ENCODE measurements at places on chromosomes 1 and 21.

DNA sequence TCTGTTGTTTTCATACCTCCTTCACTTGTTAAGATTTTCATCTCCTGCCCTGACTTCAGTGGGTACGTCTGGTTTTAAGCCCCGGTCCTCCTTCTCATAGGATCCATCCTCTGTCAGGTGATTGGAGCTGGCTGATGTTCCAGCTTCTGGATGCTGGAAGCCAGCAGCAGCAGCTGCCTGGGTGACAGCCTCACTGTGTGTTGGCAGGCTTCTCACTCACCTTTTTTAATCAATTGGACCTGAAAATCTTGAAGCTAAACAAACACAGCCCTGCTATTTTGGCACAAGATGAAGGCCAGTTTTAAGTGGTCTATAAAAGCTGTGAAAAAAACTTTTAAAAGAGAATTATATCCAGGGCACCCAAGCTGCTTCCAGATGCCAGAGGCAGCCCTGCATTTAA lies 181.0 kb downstream of the DISC1 start:
- no peak for DNase-seq

DNA sequence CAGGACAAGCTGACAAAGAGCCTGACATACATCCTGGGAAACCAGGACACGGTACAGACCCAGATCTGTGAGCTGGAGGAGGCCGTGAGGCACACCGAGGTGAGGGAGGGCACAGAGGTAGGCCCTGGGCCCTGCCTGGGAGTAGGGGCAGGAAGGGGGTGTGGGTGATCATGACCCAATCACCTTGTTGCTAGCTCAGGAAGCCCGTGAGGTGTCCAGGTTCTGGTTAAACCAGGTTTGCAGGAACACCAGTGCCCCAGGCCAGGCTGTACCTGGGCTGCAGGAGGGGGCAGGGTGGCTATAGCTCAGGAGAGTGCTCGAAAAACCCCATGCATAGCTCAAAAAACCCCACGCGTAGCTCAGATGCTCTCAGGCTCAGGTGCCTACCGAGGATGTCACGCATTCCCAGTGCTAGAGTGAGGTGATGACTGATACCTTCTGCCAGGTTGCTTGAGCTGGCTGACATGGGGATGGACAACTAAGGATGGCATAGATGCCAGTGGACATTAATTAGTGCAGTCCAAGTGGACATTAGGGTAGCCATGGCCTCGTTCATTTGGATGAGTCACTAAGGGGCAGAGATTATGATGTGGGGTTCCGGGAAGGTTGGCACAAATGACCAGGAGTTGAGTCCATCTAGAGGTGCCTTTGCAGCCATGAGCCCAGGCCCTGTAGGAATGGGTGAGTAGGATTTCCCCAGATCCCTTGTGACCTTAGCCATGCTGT lies 3.7 kb downstream of the TRIM46 start:
- DNase-seq = no peak

DNA sequence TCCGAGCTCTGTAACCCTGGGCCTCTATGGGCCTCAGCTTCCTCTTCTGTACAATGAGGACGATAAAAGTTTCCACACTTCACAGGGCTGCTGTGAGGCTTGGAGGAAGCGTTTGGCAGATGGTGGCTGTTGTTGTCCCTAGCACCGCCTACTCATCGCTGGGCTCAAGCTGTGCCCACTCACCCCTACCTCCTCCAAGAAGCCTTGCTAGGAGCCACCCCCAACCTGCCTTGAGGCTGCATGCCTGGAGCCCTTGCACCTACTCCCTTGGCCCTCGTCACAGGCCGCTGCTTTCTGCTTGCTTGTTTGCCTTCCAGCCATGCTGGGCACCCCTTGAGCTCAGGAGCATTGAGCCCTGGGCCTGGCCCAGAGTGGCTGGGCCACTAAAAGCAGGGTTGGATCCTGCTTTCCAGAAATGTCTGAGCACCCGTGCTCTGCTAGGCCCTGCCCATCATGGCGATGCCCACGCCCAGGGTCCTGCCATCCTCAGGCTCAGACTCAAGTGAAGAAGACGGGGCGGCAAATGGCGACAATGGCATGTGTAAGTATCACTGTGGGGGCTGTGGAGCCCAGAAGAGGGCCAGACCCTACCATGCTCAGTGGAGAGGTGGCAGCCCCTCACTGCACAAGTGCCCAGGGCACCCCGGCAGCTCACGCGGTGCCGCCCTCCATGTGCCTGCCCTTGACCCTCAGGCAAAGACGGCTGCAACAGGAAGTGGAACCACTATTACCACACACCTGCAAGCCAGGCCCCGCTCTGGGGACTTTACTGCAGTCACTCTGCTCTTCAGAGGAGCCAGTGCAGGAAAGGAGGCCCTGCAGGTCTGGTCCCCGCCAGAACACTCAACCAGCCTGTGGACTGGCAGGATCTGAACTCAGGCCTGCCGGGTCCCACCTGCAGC lies 9.5 kb downstream of the SH3BGRL3 start:
- no peak for DNase-seq

DNA sequence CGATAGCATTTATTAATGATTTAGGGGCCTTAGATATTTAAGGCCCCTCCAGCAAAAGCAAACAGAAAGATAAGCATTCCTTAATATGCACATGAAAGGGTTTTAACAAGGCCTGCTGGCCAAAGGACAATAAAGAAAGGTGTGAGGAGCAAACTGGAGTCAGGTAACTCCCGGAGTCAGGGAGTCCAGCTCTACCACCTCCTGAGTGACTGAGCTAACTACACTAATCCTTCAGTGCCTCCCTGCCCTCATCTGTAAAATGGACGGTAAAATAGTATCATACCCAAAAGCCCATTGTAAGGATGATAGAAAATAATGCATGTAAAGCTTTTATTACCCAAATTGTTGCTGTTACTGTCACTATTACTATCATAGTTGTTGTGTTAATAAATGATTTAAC lies 161.7 kb downstream of the SIPA1L2 start:
- DNase-seq = no peak

GRCh38 chr1:207787776-207788175 lies 35.9 kb downstream of the CD46 start:
- no peak for DNase-seq

GRCh38 chr21:31900121-31900895 lies 27.5 kb downstream of the HUNK start:
- no peak for DNase-seq

- peak; percentile 72 for DNase-seq
Observed at GRCh38 chr1:205121660-205122488, at the start of gene RBBP5. Gene RBBP5 (minus strand): TSS chr1:205121978. CDS start chr1:205121873, 105 bp downstream.

- DNase-seq = no peak
Observed at GRCh38 chr1:161505686-161506085, 429 bp downstream of the FCGR2A start.

DNA sequence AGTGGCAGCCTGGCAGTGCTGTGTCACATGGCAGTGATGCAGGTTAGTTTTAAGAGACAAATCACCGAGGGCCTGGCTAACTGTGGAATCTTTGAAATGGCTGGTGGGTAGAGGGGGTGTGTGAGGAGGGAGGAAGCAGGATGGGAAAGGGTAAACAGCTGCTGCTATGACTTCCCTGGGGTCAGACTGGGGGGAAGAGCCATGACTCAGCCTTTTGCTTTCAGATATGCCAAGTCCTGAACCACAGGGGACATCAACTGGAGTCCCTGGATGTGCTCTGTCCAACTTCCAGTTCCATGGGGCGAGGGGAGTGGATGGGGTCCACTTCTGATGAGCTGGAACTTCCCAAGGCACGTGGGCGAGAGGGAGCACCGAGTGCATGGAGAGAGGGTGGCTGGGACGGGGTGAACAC lies 121.1 kb upstream of the ADAR start:
- no peak for DNase-seq

- DNase-seq = no peak
Observed at GRCh38 chr1:34379911-34380310, 203.2 kb downstream of the C1orf94 start.

DNA sequence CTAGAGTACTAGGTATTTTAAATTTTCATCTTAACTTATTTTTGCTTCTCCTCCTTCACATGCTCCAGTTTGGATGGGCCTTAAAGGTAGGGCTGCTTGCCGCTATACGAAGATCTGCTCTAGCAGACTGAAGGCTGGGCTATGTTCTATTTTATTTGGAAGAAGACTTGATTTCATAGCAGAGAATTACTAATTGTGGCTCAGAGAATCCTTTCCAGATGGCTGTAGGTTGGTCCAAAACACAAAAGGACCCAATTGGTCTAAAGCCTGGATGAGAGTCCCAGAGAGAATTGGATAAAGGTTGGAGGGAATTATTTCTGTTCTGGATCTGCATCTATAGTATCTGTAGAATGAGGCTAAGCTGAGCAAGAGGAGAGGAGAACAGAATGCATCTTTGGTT lies 719.4 kb upstream of the PTBP2 start:
- no peak for DNase-seq

DNA sequence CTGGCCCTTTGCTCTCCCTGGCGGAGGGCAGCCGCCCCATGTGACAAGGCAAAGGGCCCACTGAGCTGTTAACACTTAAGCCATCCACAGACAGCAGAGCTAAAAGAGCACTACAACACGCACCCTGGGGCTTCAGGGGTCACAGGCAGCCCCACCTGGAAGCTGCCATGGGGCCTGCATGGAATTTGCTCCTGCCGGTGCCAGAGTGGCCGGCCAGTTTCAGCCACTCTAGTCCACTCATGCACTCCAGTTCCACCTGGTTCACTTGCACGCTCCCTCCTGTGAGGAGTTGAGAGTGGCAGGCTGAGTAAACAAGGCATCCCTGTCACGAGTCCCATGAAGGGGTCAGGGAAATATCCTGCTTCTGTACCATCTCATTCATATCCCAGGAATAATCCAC lies 55.3 kb downstream of the RIMS3 start:
- no peak for DNase-seq

- DNase-seq = no peak
Observed at GRCh38 chr1:21090463-21090862, 86.2 kb downstream of the EIF4G3 start.

GRCh38 chr1:11795238-11795890 lies 10.4 kb downstream of the MTHFR start:
- DNase-seq = no peak

- no peak for DNase-seq
Observed at GRCh38 chr21:32320726-32321125, 22.1 kb downstream of the MRAP start.

GRCh38 chr1:1032424-1032823 lies 12.5 kb downstream of the AGRN start:
- DNase-seq = no peak

DNA sequence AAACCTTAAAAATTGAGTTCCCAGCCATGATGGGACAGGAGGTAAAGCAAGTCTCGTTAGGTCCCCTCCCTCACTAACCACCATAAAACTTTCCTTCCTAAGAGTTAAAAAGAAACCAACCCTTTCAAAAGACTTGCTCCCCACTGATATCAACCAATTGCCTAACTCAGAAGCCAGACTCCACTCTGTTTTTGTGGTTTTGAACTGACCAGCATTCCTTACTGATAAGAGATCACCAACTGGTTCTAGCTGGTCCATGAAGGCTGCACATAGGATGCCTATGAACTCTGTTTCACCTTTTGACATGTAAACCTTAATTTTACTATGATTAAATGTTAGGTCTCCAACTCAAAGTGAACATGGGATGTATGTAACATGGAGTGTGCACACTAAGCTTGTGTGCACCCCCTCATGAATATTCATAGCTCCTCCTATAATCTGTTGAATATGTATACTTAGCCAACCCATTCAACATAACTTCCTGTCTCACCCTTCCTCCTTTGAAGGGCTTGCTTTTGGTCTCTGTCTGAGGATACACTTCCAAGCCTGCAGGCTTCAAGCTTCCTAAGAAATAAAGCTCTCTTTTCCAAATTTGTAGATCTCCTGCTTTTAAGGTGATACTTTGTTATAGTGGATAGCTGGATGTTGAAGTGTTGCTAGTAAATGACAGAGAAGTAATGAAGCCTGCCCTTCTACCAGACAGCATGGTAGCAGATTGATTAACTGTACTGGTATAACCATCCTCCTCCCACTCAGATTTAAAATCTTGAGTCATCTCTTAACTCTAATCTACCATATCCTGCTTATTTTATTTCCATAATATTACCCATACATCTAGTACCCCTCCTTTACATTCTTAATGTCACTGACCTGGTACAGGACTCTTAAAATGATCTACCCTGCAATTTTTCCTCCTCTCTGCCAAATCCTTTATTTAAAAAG lies 95.6 kb downstream of the ZNF644 start:
- DNase-seq = no peak

DNA sequence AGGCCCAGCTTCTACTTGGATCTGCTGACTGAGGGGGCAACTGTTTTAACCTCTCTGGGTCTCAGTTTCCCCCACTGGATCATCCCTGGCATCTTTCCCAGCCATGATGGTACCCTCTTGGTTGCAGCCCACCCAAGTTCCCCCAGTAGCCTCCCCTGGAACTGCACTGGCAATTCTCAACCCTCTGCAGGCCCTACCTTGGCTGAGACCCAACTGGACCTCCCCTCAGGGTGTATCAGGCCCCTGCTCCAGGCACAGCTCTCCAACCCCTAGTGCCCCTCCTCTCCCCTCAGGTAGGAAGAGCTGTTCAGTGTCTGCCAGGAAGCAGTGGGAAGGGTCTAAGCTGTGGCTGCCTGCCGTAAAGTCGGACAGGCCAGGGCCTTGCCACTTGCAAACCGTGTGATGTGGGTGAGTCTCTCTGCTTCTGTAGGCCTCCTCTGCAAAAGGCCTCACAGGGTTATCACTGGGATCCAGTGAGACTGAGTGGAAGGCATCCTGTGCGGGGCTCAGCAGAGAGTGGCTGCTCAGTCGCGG lies 32.1 kb downstream of the RHBG start:
- DNase-seq = no peak

DNA sequence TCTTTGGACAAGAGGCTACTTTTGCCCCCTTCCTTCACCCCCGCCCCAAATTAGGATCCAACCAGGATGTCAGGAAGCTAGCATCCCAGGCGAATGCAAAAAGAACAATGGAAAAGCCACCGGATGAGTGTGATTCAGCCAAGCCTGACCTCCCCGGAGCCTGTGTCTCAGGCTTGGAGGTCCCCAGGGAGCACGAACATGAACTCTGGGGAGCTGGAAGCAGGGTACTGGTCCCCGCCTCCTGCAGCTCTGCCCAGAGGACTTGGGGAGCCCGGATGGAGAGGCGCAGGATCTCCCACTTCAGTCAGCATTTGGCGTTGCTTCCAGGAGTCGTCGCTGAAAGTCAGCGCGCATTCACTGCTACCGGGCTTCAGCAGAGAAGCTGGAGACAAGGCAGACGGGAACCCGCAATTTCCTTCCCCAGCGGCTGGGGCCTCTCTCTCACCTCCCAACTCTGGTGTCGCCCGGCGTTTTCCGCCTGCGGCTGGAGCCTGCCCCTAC lies 1.8 kb upstream of the TBX15 start:
- DNase-seq = no peak

DNA sequence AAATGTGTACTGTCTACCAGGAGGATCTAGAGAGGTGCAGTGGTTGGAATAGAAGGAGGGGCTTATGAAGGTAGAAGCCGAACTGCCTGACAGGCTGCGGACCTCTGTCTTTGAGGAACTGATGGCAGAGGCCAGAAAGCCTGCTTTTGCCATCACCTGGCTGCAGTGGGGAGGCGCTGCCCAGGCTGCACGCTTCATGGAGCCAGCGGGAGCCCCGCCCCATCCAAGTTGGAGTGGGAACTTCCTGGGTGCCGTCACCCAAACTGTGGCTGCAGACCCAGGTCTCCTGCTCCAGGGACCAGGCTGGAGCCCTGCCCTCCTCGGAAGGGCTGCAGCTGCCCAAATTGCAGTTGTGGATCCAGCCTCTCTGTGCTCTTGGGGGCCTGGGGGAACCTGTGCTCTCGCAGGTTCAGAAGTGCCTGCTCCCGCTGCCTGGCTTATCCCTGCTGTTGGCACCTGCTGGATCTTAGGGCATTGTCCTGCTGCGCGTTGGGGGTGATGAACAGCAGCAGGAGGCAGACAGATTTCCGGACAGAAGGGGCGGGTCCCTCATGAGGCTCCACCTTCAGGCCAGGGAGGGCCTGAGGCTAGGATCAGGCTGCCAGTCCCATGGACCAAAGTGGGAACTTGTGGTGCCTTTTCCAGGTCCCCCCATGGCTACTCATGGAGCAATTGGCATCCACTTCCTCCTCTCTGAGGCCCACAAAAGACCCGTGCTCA lies 118.0 kb upstream of the PLPPR4 start:
- DNase-seq = no peak
